ENCODE measurements at places on chromosomes 1 and 21.
A peak's percentile ranks its signal among the peaks of the same experiment; 100 is the strongest.

GRCh38 chr1:180366371-180367068, 135.9 kb downstream of the ACBD6 start:
- no peak for DNase-seq

DNA sequence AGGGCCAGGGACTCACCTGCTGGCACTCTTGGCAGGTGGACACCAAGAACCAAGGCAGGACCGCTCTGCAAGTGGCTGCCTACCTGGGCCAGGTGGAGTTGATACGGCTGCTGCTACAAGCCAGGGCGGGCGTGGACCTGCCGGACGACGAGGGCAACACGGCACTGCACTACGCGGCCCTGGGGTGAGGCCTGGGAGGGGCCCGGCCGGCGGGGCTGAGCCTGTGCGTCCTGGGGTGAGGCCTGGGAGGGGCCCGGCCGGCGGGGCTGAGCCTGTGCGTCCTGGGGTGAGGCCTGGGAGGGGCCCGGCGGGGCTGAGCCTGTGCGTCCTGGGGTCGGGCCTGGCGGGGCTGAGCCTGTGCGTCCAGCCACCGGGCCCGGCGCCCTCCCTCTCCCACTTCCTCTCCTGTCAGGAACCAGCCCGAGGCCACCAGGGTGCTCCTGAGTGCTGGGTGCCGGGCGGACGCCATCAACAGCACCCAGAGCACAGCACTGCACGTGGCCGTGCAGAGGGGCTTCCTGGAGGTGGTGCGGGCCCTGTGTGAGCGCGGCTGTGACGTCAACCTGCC, 4.6 kb upstream of the MMP23B start:
- no peak for DNase-seq

DNA sequence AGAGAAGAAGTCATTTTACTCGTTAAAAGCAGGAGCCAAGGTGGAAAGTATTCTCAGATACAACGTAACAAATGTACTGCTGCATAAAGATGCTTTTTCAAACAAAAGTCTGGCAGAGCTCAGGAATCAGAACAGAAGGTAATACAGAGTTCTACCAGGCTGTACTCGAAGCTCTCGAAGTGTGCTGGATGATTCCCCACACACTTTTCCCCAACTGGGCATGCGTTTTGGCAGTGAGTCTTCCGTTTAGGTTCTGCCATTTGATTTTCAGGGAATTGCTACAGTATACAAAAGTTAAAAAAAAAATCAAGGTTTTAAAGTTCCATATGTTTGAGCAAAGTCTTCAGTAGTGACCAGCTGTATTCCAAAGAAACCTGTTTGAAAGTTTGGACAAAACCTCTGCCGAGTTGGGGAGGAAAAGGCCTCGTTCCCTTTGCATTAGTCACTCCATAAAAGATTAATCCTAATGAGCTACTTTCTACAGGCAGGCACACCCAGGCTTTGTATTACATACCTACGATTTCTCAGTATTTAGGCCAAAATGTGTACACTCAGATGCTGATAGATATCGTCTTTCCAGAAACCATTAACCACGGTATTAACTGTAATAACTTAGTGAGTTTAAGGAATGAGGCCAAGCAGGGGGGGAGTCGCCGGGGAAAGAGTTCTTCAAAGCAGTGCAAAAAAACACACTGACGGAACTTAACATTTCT, 477.1 kb downstream of the LMO4 start:
- DNase-seq, result no peak

DNA sequence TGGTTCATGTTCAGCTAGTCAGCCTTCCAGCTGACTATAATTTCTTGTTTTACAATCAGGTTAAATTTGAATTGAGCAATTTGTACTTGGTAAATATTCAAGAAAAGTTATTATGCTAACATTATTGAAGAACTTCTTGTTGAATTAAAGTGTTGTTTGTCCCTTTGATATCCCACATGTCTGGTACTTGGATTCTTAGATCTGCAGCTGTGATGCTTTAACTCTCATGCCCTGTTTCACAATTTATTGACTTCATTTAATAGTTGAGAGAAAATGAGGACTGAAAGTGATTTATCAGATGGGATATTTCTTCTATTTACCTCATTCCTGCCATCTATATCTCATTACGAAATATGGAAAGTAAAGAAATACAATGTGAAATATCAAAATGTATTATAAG, 92.8 kb downstream of the FASLG start:
- DNase-seq, result no peak

- no peak for DNase-seq
Observed at GRCh38 chr1:60942896-60943638, 139.3 kb upstream of the NFIA start.

- DNase-seq, result no peak
Observed at GRCh38 chr1:233389893-233390292, 62.4 kb downstream of the MAP3K21 start.

DNA sequence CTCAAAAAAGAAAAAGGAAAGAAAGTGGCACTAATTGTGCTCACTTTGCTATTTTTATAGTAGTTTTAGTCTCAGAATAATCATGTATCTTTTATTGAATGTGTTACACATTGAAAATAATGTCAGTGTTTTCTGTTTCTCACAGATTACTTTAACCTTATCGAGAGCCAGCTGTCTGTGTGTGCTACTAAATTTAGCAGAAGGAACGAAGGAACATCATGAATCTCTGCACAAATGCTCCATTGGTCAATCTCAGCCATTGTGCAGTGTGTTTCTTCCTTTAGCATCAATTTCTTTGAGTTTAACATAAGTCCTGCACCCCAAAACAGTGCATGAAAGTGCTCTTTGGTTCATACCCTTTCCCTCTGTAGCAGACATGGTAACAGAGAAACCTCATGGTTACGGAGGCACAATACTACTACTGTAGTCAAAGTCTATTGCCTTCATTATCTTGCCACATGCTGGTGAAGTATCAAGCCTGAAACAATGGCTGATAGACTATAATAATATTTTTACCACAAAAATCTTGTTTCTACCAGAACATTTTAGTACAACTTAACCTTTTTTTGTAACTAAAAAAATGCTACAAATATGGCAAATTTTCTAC, 310.0 kb downstream of the HMCN1 start:
- no peak for DNase-seq

- DNase-seq, result no peak
Observed at GRCh38 chr1:166597516-166597915, 241.8 kb upstream of the POGK start.

GRCh38 chr1:1684031-1684681, 8.4 kb downstream of the SLC35E2B start:
- no peak for DNase-seq

DNA sequence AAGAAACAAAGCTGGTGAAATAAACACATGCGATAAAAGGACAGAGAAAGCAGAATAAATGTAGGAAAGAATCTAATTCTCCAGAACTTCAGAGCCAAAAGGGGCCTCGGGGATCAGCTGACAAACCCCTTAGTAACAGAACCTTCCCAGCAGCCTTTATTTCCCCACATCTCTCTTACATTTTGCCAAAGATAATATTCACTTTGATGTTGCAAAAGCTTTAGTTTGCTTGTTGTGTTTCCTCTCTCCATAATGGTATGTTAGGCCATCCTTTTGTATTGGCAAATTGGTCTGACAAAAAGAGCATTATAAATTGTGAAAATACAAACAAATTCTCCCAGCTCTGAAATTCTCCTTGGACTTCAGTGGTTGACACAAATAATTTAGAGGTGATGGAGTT, 54.9 kb downstream of the OPTC start:
- no peak for DNase-seq

DNA sequence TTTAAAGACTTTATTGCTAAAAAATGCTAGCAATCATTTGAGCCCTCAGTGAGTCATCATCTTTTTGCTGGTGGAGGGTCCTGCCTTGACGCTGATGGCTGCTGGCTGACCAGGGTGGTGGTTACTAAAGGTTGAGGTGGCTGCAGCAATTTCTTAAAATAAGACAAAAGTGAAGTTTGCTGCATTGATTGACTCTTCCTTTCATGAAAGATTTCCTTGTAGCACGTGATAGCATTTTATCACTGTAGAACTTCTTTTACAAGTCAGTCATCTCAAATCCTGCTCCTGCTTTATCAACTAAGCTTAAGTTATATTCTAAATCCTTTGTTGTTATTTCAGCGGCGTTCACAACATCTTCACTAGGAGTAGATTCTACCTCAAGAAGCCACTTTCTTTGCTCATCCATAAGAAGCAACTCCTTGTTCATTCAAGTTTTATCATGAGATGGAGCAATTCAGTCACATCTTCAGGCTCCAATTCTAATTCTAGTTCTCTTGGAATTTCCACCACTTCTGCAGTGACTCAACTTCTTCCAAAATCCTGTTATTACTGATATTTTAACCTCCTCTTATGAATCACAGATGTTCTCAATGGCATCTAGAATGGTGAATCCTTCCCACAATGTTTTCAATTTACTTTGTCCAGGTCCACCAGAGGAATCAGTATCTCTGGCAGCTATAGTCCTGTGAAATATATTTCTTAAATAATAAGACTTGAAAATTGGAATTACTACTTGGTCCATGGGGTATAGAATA, 17.6 kb upstream of the RGS1 start:
- no peak for DNase-seq

GRCh38 chr1:180415985-180416633, 86.3 kb downstream of the ACBD6 start:
- peak; percentile 60 for DNase-seq

DNA sequence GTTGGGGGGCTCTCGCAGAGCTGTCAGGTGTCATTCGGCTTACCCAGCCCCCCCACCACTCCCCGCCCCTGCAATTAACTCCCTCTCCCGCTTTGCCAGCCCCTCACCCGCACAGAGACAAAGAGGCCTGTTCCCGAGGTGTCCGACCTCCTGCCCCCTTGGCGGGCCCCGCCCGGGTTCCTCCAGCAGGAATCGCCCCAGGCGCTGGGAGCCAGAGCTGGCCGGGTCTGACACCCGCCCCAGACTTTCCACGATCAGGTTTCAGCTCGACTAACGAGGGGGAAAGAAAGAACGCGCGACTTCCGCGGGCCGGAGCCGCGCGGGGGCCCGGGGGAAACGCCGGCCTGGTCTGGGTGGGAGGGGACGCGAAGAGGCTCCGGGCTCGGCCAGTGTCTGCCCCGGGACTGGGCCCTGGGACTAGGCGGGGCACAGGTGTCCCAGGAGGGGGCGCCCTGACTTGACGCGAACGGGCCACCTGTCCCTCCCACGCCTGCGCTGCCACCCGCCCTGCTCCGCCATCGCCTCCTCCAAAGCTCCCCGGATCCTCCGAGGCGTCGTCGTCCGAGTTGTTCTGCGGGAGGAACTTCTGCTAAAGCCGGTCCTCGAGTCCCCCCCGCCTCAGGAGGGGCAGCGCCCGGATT, 36.4 kb upstream of the HHAT start:
- no peak for DNase-seq

DNA sequence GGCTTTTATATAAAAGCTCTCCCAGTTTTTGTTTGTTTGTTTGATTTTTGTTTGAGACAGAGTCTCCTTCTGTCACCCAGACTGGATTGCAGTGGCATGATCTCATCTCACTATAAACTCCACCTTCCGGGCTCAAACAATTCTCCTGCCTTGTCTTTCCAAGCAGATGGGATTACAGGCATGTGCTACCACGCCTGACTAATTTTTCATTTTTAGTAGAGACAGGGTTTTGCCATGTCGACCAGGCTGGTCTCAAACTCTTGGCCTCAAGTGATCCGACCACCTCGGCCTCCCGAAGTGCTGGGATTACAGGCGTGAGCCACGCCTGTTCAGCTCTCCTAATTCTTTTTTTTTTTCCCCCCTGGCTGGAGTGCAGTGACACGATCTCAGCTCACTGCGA, 4.4 kb downstream of the PCAT6 start:
- no peak for DNase-seq

GRCh38 chr1:171343727-171344472, 29.9 kb downstream of the FMO4 start:
- DNase-seq, result no peak

Measured in OCI-M1 (cell line).